ENCODE measurements at places on chromosomes 16 and 17. TPM values are rescaled to one million over a fixed set of nuclear protein-coding genes. Genes with fewer than 3 reads are reported as not detected.

DNA sequence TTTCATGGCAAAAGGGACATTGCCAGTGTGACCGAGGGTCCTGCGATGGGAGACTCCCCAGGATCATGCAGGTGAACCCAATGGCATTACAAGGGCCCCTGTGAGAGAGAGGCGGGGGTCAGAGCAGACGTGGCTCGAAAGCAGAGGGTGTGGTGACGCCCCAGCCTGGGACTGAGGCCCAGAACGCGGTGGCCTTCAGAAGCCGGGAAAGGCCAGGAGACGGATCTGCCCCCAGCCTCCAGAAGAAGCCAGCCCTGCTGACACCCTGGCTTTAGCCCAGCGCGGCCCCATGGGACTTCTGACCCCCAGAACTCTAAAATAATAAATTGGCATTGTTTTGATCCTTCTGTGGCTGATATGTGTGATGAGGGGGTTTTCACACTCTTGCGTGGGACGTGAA lies 17.4 kb upstream of the ENPP7 start:
- H3K27ac ChIP-seq, result no peak overlapping the region
- no peaks in the 10 kb centered on the region for H3K36me3 ChIP-seq
- H3K4me1 ChIP-seq, result peaks cover 2% of the 10 kb centered on the region
- H3K27me3 ChIP-seq, result peaks cover 19% of the 10 kb centered on the region
- H3K4me3 ChIP-seq, result no peak overlapping the region

GRCh38 chr17:28938552-28938951 lies 12.8 kb downstream of the PHF12 start:
- peaks cover 6% of the 10 kb centered on the region for H3K36me3 ChIP-seq
- H3K4me3 ChIP-seq, result no peak overlapping the region
- H3K4me1 ChIP-seq, result peaks cover 35% of the 10 kb centered on the region
- H3K27me3 ChIP-seq, result no peaks in the 10 kb centered on the region
- H3K27ac ChIP-seq, result peak overlapping the region; percentile 18

DNA sequence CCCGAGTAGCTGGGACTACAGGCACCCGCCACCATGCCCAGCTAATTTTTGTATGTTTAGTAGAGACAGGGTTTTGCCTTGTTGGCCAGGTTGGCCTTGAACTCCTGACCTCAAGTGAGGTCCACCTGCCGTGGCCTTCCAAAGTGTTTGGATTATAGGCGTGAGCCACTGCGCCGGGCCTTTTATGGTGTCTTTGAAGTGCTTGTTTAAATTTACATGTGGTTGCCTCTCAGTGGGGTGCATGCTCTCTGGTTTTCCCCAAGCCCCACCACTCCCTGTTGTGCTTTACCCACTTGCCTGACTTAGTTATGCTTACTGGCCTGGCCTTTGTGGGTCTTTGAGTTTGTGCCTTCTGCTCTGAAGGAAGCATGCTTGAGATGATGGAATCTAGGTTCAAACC lies 132.0 kb downstream of the PRKCB start:
- no peak overlapping the region for H3K4me3 ChIP-seq
- DNase-seq, result no peak
- no peaks in the 10 kb centered on the region for H3K27me3 ChIP-seq
- H3K36me3 ChIP-seq, result no peaks in the 10 kb centered on the region
- H3K27ac ChIP-seq, result no peak overlapping the region

DNA sequence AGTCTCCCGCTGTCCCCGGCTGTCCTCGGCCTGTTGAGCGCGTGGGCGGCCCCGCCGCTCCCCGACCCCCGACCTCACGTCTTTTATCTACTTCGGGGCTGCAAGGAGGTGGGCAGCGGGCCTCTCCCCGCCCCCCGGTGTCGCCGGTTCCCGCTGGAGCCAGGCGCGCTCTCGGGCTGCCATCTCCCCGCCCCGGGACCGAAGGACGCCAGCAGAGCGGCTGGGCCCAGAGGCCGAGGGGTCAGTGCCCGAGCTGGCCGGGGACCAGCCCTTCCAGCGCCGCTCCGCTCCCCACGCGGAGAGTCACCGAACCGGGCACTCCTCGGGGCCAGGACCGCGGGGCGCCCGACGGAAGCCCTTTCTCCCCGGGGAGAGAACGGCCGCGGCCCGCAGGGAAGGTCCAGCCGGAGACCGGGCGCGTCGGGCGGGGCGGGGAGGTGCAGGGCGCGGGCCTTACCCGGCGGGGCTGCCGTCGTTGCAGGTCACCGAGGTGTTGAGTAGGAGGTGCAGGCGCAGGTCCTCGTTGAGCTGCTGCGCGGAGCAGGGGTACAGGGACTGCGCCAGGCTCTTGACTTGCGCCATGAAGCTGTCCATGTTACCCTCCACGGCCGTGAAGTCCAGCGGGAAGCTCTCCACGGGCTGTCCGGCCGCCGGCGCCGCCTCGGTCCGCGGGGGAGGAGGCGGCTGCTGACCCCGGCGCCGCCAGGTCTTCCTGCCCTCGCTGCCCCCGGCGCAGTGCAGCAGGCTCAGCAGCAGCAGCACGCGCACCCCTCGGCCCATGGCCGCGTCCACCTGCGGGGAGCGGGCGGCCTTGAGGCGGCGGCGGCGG lies 643 bp downstream of the NOTUM start:
- H3K27me3 ChIP-seq, result peaks cover 32% of the 10 kb centered on the region
- no peaks in the 10 kb centered on the region for H3K36me3 ChIP-seq
- peaks cover 4% of the 10 kb centered on the region for H3K4me1 ChIP-seq
- no peak overlapping the region for H3K4me3 ChIP-seq
- H3K27ac ChIP-seq, result no peak overlapping the region

- H3K4me3 ChIP-seq, result no peak overlapping the region
- H3K27ac ChIP-seq, result no peak overlapping the region
- H3K36me3 ChIP-seq, result no peaks in the 10 kb centered on the region
- no peaks in the 10 kb centered on the region for H3K4me1 ChIP-seq
- no peak for DNase-seq
- peaks cover 32% of the 10 kb centered on the region for H3K27me3 ChIP-seq
Observed at GRCh38 chr16:31250782-31251384, 8.9 kb upstream of the ITGAM start.

GRCh38 chr16:13351181-13351580 lies 449.8 kb downstream of the SHISA9 start:
- H3K27me3 ChIP-seq, result peaks cover 2% of the 10 kb centered on the region
- no peak for DNase-seq
- H3K27ac ChIP-seq, result no peak overlapping the region

GRCh38 chr17:44038604-44039011 lies 23.8 kb upstream of the TMEM101 start:
- peaks cover 27% of the 10 kb centered on the region for H3K4me1 ChIP-seq
- no peaks in the 10 kb centered on the region for H3K27me3 ChIP-seq
- H3K4me3 ChIP-seq, result no peak overlapping the region
- H3K36me3 ChIP-seq, result peaks cover 12% of the 10 kb centered on the region

- H3K4me3 ChIP-seq, result no peak overlapping the region
- H3K27ac ChIP-seq, result peak overlapping the region; percentile 42
- peaks cover 65% of the 10 kb centered on the region for H3K4me1 ChIP-seq
- H3K27me3 ChIP-seq, result no peaks in the 10 kb centered on the region
Observed at GRCh38 chr16:89335803-89336485, 118.4 kb downstream of the ZNF778 start.

DNA sequence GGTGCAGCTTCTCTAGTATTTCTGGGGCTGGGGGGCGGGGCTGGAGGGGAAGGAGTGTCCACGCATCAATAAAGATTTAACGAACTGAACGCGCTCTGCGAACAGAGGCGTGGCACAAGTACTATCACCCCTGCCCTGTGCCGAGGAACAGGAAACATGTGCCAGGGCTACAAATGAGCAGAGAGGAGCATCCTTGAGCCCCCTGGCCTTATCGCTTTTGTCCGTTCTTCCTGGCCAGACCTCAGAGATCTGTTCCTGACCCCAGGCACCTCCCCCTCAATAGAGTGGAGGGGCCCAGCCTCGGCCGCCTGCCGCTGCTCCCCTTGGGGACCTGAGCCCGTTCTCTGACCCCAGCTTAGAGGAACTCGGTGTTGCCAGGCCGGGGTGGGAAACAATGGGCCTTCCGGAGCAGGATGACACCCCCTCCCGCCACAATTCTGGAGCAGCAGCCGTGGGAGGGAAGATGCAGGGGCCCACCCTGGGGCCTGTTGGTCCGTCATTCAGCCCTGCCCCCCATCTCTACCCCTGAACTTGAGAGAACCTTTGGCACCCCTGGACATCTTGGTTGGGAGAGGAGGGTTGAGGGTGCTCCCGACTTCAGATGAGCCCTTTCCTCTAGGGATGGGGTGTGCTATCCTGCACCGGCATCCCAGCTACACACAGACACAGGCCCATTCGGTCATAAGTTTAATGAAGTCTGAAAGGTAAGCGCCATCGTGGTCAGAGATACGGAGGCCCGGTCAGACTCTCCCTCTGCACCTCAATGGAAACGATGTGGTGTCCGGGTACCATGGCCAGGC lies 1.1 kb downstream of the NAA38 start:
- no peak overlapping the region for H3K4me3 ChIP-seq
- DNase-seq, result no peak
- peaks cover 5% of the 10 kb centered on the region for H3K36me3 ChIP-seq
- no peaks in the 10 kb centered on the region for H3K27me3 ChIP-seq
- H3K4me1 ChIP-seq, result peaks cover 5% of the 10 kb centered on the region

DNA sequence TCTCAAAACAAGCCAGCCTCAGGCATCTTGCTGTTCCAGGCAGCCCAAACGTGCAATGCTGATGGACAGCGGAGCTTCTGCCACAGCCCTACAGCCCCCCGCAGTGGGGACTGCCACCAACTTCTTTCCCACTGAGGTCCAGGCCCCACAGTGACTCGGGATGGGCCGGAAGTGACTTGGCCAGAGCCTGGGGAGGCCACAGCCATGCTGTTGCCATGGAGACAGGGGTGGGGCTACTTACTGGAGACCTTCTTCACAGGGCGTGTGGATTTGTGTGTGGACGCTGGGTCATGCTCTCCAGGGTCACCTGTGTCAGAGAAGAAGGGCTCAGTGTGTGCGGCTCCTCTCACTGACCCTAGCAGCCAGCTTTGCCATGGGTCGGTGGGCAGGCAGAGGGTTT lies 15.0 kb downstream of the TRIM25 start:
- H3K27ac ChIP-seq, result no peak overlapping the region
- no peak overlapping the region for H3K4me3 ChIP-seq
- peaks cover 13% of the 10 kb centered on the region for H3K4me1 ChIP-seq
- DNase-seq, result no peak
- H3K27me3 ChIP-seq, result no peaks in the 10 kb centered on the region

DNA sequence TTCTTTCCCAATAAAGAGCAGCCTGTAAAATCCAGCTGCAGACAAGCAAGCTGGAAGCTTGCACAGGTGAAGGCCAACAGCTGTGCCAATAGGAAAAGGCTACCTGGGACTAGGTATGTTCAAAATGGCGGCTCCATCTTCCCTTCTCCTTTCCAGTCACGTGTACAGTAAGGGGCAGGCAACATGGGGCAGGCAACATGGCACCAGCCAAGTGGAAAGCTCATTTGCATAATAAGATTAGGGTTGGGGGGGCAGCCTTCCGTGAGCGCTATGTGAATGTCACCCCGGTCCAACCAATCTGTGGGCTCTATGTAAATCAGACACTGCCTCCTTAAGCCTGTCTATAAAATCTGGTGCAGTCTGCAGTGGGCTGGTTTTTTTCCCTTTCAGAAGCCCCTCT lies 31.3 kb downstream of the TVP23A start:
- no peak for DNase-seq
- no peaks in the 10 kb centered on the region for H3K36me3 ChIP-seq
- H3K27ac ChIP-seq, result no peak overlapping the region
- H3K4me3 ChIP-seq, result no peak overlapping the region
- H3K27me3 ChIP-seq, result peaks cover 23% of the 10 kb centered on the region
- no peaks in the 10 kb centered on the region for H3K4me1 ChIP-seq

DNA sequence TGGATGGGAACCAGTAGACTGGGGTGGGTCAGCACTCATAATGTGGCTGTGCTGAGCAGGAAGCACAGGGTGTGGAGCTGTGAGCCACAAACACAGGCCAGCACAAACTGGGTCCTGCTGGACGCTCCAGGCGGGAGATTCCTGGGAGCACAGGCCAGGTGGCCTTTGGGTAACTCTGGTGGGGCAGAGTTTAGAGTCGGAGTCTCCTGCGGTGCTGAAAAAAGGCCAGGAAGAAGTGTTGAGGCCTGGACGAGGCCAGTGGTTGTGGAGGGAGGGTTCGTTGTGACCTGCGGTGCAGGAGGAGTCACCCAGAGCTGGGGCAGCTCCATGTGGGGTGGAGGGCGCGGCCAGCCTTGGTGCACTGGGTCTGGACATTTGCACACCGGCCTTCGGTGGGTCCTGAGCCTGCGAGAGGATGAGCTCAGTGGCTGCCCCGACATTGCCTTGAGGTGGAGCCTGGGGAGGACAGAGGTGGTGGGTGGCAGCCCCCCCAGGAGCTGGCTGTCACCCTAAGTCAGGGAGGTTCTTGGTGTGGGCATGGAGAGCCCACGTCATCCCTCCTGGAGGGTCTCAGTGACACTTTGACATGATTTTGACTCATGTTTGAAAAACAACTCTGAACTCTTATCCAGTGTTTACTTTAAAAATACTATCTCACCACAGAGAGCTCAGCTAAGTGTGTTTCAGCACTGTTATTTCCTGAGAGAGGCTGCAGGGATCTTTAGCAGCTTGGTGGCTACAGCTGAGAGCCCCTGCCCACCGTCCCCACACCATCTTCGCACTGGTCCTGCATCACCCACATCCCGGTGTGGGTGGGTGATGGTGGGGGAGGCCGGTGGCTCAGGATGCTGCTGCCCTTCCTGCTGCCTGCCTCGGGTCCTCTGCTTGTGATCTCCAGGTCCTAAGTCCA lies 98.7 kb downstream of the NPIPB11 start:
- H3K27me3 ChIP-seq, result peaks cover 11% of the 10 kb centered on the region
- no peak overlapping the region for H3K4me3 ChIP-seq
- H3K36me3 ChIP-seq, result no peaks in the 10 kb centered on the region
- peaks cover 31% of the 10 kb centered on the region for H3K4me1 ChIP-seq

DNA sequence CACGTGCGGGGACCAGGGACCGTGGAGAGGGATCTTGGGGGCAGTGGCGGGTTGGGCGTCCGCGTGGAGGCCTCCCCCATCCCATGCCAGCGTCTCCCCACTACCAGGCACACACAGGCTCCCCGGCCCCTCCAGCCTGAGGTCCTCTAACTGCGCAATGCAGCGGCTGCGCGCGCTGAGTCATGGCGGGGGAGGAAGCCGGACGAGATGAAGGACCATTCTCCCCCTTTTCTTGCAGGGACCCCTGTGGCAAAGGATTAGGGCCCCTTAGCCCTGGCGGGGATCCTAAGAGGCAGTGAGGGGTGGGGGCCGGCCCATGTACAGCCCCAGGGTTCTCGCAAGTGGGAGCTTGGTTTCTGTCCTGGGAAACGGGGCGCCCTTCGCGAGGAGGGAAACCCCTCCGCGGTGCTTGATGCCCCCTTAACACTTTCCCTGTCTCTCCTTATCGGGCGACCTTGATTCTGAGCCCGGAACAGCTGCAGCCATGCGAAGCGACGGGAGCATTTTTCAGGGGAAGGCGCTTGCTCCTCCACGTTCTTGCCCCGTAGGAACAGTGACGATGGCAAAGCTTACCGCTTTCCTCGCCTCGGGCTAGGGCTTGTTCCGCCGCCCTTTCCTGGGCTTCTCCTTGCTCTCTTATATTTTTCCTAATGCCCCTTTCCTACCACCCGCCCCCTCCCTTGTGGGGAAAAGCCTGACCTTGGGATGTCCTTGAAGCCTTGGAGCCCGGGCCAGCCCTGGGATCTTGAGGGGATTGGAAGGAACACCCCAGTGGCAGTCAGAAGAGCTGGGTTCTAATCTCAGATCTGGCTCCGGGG lies 592 bp downstream of the ALDOA start:
- no peaks in the 10 kb centered on the region for H3K27me3 ChIP-seq
- H3K4me3 ChIP-seq, result peak overlapping the region; percentile 93
- H3K4me1 ChIP-seq, result peaks cover 50% of the 10 kb centered on the region
- no peak for DNase-seq

Gene CRYM
- total RNA-seq, result not detected

Measured in chondrocyte (in vitro differentiated cells).